Renal cortical epithelial cell (primary cell): ENCODE measurements at places on chromosomes 6 and 20.
A peak's percentile ranks its signal among the peaks of the same experiment; 100 is the strongest.

DNA sequence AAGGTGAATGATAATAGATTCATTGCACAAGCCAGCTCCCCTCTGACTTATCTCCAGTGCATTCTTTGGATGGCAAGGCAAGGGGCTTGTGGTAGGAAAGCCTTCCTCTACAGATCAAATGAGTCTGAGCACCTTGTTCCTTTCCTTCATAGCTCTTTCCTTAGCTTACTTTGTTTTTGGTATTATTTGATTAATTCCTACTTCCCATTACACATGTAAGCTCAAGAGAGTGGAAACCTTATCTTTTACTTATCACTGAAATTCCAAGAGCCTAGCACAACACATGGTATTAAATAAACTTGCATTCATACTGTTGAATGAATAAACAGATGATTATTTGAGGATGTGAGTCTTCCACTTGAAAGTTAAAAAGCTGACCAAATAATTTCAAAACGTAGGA is 41.7 kb downstream of the FRK start:
- DNase-seq: no peak

DNA sequence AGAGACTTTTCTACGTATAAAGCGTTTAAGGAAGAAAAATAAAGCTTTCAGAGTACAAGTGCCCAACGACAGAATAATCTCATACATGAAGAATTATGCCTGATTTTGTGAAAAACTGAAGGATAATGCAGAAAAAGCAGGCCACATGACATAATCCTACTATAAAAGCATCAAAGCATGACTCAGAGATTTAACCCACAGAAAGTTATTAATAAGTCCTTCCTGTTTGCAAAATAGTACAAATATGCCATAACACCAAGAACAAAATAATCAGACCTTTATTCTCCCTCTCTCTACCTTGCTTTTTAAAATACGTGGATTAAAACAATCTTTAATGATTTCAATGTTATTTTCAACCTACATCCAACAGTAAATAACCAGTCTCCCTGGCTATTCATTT is 118.6 kb upstream of the BCLAF1 start:
- no peak for DNase-seq

GRCh38 chr6:168277274-168277669 is 42.3 kb downstream of the DACT2 start:
- DNase-seq: no peak

GRCh38 chr6:46281110-46281509 is 110.3 kb upstream of the ENPP5 start:
- DNase-seq: no peak

GRCh38 chr20:10671919-10672623 is 1.7 kb downstream of the JAG1 start:
- no peak for DNase-seq

DNA sequence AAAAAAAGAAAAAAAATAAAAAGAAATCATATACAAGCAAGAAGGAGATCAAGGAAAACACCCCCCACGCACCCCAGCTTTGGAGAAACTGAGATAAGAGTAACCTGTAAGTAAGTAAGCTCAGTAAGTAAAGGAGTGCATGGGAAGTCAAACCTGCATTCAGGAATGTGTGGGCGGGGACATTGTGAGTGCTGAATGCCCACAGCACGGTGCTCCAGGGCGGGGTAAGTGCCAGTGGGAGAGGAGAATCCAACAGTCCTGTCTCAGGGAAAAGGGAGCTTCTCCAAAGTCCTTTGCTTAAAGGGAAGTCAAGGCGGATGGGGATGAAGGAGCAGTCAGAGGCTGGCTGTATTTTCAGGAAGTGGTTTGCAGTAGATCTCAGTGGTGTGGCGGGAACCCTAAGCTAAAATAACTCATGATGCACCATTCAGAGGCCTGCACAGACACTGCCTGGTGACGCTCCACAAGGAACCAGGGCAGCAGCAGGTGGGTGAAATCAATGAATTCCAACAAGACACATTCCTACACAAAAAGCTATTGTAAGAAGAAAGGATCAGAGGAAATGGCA is 368.0 kb downstream of the QKI start:
- no peak for DNase-seq

- no peak for DNase-seq
These were observed 350.6 kb upstream of the PLCB4 start for GRCh38 chr20:8718279-8718678.

DNA sequence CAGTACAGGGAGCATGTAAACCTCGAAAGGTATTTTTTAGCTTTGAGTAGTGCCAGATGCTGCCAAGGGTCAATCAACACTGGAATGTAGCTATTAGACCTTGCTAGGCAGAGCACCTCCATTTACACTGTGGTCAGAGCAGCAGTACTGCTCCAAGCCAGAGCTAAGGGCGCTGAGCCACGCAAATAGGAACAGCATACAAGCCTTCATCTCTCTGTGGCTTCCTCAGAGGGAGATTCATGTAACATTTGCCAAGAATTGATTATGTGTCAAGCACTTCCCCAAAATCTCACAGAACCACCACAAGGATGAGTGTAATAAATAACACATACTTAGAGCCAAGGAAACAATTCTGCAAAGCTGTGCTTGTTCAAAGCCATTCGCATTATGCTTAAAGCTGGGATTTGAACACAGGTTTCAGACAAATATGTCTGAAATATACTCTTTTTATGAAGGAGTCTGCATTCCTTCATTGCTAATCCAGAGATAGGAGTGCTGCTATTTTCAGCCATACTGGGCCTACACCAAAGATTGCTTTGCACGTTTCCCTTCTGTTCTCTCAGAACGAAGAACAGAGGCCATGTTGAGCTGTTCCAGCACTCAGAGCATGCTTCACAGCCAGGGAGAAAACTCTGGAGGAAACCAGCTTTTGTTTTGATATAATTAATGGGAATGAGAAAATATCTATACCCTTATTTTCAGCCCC is 97.7 kb downstream of the SLC16A10 start:
- peak; percentile 63 for DNase-seq

DNA sequence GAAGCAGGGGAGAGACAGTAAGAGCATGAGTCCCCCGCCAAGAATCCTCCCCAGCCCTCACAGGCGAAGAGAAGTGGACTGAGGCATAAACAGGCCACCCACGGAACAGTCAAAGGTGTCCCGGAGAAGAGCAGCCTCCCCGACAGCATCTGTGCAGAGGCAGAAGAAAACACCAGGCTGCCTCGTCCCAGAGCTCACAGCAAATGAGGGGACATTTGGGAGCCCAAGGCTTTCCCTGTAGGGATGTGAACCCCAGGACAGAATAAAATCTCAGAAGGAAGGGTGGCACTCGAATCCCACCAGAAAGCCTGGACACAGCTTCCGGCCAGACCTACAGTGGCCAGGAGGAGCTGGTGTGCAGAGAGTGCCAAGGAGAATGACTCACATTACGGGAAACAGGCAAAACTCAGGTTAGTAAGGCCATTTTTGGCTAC is 90.4 kb downstream of the DLL1 start:
- no peak for DNase-seq

DNA sequence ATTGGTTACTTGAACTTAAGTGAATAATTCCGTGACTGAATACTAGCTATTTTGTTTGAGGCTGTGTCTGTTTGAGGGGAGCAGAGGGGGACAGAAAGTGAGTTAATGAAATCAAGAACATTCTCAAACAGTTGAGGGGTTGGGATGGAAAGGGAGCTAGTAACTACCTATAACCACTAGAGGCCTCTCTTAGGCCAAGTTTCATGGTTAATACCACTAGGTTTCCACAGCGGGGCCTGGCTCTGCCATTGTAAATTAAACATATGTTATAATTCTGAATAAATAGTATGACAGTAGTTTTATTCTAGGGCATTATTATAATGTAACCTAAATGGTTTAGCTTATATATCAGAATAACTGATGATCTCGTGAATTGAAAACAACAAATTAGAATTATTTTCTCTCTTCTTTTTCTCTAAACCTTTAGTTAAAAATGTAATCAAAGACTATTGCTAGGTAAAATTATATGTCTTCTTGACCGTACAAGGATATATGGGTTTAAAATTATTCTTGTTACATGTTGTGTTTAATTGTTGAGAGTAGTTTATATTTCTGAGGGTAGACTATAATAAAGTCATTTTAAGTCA is 108.1 kb downstream of the BCKDHB start:
- DNase-seq: peak; percentile 44

DNA sequence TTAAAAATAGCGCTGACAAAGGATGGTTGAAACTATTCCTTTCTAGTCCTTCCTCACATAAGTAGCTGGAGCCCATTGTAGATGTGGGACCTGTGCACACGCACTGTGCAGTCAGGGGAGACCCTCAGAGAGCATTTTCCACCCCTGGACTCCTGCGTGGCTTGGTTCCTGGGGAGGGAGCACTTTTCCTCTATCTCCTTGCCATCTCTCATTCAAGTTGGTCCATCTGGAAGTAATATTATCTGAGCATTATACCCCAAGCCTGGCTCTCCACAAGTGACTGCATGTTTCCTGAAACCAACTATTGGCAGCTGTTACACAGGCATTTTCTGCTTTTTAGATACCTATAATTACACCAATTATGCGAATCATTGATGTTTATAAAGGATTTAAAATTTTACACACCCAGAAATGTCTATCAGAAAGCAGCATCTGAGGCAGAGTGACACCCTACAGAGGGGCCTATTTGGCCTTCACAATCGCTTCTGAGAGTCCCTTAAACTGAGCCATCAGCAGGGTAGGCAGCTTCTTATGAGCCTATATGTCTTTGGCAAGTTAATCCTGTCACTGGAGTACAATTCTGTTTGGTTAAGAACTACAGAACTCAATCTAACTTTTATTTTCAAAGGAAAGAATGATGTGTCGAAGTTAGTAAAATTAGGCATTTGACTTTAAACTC is 18.7 kb downstream of the SOX4 start:
- no peak for DNase-seq
